ENCODE measurements at places on chromosomes 13 and 19.
A peak's percentile ranks its signal among the peaks of the same experiment; 100 is the strongest.

GRCh38 chr19:17579661-17580244 lies 24.3 kb downstream of the COLGALT1 start:
- DNase-seq = peak; percentile 78

DNA sequence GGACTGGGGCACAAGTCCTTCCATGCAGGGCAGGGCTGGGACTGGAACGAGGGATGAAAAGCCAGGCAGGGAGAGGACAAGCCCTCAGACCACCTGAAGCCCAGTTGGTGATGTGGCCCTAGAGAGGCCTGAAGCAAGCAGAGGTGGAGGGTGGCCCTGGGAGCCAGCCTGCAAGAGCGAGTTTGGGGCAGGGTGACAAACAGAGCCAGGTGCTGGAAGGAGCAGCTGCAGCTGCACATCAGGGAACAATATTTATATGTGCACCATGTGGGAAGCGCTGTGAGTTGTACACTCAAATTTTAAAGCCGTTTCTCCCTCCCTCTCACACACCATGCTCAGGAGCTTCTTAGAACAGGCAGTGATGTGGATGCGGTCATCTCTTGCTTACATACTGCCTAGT lies 67.8 kb downstream of the FGF9 start:
- no peak for DNase-seq

GRCh38 chr13:97484301-97484700 lies 50.3 kb downstream of the RAP2A start:
- no peak for DNase-seq

DNA sequence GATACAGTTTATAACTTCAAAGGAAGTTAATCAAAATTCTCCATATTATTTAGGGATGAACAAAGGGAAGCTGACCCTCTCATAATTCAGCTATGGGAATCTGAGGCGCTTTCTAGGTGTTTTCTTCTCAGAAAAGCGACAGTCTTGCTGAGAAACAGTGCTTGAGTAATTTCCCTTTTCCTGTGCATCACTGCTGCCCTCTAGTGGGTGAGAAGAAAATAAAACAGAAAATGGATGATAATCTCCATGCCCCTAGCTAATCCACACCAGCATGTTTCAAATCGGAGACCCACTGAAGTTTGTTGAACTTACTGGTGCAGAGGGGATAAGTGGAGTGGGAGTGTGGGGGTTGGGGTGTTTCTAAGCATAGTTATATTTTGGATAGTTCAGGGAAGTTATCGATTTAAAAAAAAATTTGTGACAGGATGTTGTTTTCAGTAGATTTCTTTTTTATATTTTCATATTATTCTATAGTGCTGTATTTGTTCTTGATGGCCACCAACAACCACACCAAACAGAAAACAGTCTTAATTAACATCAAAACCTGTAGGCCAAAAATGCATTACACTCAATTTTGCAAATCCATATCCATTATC lies 21.4 kb downstream of the LCP1 start:
- peak; percentile 58 for DNase-seq

DNA sequence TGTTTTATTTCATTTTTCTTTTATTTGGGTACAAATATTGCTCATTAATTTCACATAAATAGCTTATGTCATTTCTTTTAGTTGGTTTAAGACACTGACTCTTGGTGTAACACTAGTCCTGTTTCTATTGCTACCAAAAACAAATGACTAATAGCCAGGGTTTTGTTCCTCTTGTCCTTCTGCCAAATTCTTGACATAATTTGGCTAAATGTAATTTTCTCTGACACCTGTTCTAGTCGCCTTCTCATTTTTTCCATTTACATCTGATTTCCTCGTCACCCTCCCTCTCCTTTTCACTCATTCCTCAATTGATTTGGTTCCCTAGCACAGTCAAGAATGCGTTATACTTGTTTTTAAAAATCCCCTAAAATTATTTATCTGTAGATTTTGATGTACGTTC lies 1718.7 kb downstream of the EFNB2 start:
- no peak for DNase-seq

DNA sequence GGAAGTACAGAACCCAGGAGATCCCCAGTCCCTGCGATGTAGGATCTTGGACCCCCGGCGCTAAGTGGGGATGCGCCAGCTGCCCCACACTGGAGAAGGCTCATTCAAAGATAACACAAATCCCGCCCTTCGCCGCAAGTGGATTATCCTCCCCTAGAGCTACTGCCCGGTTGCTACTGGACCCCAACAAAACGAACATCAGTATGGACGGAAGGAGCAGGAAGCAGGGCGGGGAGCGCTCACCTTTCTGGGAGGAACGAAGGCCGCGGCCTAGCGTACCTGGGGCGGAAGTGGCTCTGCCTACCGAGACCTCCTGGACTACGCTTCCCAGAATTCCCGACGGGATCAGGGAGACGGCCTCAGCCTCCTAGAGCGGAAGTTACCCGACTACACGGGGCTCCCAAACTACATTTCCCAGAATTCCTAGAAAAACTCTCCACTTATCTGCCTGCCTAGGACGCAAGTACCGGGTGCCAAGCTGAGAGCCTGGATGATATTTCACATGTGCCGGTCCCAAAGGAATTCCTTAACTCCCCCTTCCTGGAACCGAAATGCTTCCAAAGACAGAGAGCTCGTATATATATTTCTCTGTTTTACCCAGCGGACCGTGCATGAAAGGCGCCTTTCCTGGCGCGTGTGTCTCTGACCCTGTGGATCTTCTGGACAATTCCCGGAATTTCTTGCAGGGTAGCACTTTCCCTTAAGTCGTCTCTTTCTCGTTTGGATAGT lies at the start of gene ZNF112:
TSS of gene ZNF112 (minus strand) at position 298 of the 729 bp plus-strand sequence. CDS start 16,141 bp downstream, outside the sequence.
- DNase-seq = peak; percentile 85

DNA sequence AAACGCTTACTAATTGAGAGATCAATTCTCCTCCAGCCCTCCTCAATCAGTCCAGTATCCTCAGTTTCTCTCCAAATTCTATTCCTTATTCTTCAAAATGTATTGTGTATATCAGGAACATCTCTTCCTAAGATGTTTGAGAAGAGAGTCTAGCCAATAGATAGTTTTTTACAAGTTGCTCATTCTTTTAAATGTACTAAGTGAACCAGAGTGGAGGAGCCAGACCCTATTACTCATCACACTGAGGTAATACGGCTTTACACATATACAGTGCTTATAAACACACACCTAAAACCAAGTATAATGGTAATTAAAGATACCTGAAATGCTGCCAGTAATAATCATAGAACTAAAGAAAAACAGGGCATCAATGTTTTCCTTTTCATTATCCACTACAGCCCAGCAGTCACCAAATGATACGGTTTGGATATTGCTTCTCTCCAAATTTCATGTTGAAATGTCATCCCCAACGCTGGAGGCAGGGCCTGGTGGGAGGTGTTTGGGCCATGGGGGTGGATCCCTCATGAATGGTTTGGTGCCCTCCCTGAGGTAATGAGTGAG lies 45.2 kb upstream of the HMGB1 start:
- DNase-seq = no peak
